ENCODE measurements at places on chromosomes 3 and 15.

- DNase-seq: no peak
Measured at GRCh38 chr3:150544726-150545125, 1.6 kb downstream of the SERP1 start.

- no peak for DNase-seq
Measured at GRCh38 chr3:125319765-125320164, 55.4 kb downstream of the ZNF148 start.

GRCh38 chr3:140850210-140850955, 91.3 kb upstream of the SLC25A36 start:
- DNase-seq: no peak

DNA sequence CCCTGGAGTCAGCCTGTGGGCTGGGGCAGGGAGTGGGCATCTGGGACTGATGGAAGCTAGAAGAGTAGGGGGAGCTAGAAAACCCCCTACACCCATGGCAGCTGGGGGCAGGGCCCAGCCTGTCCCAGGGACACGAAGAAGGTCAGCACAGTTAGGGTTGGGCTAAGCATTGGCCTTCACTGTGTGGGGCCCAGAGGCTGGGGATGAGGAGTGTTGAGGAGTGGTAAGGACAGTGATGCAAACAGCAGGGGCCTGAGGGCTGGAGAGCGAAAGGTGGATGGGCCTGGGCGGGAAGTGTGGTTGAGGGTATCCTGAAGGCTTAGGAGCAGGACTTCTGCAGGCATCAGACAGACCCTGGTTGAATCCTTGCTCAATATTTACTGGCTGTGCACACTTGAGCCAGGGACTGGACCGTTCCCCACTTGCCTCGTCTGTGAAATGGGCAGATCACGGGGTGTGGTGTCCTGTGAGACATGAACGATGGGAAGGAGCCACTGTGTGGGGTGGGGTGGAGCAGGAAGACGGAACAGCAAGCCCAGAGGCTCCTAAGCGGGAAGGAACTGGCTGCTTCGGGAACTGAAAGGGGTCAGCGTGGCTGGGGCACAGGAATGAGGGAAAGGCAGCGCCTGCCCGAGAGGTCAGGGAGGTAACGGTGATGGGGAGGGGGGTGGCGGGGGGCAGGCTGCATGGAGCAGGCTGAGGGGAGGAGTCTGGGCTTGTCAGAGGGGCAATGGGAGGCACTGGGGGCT, 7.3 kb downstream of the PRKCD start:
- no peak for DNase-seq

GRCh38 chr3:59052803-59053411, 3.1 kb upstream of the CFAP20DC start:
- peak; percentile 4 for DNase-seq

- DNase-seq: no peak
Measured at GRCh38 chr15:85646538-85647091, 148.1 kb downstream of the KLHL25 start.
